ENCODE measurements at places on chromosomes 13 and 19.

DNA sequence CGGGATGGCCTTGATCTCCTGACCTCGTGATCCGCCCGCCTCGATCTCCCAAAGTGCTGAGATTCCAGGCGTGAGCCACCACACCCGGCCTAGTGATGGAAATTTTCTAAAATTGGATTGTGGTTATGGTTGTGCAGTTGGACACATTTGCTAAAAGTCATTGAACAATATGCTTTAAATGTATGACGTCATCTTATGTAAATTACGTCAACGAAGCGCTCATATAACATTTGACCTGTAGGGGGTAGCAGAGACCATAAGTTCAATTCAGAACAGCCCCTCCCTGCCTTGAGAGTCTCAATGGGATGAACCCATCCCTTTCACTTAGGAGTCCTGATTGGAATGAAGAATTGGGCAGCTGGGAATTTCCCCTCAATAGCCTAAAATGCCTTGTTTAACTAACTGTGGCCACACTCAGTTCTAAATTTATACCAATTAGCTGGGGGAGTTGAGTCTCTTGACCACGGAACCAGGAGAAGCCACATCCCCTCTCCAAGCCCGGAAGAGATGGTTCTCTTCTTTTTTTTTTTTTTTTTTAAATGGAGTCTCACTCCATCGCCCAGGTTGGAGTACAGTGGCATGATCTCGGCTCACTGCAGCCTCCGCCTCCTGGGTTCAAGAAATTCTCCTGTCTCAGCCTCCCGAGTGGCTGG is 15.2 kb upstream of the TLE6 start:
- peak; percentile 74 for DNase-seq

- no peak for DNase-seq
Observed at GRCh38 chr13:99868767-99869166, 102.8 kb downstream of the ZIC5 start.

GRCh38 chr19:38170334-38170733 is 53.7 kb downstream of the DPF1 start:
- DNase-seq: no peak

- no peak for DNase-seq
Observed at GRCh38 chr13:79675931-79676660, 195.1 kb downstream of the NDFIP2 start.

- no peak for DNase-seq
Observed at GRCh38 chr19:50739132-50739913, 16.2 kb downstream of the CLEC11A start.

DNA sequence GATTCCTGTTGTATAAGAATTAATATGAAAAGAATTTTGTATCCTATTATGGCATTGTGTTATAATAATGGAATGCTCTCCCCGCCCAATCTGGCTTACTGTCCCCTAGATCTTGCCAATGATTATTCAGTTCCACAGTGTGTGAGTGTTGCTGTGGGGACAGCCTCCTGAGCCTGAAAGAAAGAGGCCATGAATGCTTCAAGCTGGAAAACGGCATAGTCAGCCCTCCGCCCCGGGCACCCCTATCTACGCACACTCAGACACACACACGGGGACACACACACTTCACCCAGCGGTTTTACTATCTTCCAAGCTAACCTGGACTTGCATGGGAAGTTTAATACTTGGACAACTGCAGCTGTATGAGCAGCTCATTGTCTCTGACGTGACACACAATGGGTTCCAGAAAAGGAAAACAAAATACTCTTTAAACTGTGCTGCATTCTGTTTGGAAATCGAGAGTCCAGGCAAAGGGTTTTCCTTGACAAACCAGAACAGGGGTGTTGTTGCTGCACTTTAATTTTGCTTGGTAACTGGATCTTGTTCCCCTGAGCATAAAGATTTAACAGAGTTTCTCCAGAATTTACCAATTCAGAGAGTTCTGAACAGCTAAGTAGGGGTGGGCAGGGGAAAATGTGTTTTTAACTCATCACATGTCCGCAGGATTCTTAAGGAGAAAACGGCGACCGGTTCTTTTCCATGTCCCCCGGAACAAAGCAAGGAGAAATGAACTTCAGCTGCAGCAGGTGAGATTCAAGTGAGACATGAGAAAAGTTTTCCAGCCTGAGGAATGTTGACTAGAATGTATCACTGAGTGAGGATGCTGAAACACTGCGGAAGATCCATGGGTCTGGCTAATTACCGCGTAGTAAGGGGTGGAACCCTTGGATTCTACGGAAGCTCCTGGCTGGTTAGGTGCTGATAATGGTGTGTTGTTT is 472.9 kb downstream of the FOXO1 start:
- no peak for DNase-seq

DNA sequence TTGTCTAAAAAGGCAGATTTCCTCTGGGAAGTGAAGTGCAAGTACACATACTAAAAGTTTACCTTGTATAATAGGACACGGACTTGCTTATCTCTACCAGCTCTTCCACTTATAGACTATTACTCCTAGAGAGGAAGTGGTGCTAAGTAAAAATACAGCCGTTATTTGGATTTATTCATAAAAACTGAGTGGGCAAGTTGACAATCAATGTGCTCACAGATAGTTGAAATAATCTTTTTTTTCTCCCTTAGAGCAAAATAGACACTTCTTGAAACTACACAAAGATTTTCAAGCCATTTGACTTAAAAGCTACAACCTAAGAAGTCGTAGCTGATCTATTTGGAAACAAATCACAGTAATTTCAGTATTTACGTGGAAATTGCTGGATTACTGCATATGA is 2584.7 kb upstream of the PCDH20 start:
- DNase-seq: no peak

DNA sequence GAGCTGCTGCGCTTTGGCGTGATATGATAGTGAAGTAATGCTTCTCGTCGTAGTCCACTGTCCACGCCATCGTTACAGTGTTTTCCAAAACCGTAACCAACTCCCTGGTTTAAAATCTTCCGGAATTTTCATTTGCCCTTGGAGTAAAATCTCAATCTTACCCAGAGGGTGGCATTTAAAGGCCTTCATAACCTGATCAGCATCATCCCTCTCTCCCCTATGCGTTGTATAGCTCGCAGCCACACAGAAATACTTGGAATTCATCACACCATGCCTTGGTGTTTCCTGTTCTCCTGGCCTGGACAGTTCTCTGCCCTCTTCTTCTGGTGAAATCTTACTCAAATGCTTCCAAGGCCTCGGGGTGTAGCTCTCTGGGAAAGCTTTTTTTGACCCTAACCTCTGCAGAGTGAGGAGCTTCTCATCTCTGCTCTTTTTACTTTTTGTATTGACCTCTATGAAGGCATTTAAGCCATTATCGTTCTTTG is 839 bp downstream of the MPHOSPH8 start:
- DNase-seq: peak; percentile 38

- DNase-seq: no peak
Observed at GRCh38 chr19:9885077-9885552, 50.0 kb downstream of the PIN1 start.

DNA sequence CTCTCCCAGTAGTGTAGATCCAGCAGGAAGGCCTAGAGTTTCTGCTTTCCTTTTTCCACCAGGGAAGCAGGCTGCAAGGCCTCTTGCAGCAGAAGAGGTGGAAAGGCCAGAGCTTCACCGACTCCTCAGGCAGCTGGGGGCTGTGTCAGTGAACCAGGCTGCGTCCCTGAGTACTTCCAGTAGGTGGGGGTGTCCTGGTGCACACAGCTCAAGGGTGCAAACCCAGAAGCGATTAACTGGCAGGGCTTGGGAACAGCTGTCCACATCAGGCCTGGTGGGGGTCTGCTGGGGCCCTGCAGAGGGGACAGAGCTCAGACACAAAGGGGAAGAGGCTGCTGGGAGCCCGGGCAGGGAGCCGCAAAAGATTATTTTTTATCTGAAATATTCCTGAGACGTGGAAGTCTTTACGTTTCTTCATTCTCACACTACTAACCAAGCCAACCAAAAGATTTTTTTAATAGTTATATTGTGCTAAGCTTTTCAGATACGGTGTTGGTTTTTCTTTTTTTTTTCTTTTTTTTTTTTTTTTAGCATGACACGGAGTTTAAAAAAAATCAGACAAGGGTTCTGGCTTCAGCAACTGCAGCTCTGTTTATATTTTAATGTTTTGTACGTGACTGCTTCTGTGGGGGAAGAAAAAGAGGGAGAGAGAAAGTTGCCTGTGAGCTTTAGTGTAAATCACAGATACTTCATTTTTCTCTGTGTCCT is 11.0 kb downstream of the TSHZ3 start:
- peak; percentile 19 for DNase-seq

DNA sequence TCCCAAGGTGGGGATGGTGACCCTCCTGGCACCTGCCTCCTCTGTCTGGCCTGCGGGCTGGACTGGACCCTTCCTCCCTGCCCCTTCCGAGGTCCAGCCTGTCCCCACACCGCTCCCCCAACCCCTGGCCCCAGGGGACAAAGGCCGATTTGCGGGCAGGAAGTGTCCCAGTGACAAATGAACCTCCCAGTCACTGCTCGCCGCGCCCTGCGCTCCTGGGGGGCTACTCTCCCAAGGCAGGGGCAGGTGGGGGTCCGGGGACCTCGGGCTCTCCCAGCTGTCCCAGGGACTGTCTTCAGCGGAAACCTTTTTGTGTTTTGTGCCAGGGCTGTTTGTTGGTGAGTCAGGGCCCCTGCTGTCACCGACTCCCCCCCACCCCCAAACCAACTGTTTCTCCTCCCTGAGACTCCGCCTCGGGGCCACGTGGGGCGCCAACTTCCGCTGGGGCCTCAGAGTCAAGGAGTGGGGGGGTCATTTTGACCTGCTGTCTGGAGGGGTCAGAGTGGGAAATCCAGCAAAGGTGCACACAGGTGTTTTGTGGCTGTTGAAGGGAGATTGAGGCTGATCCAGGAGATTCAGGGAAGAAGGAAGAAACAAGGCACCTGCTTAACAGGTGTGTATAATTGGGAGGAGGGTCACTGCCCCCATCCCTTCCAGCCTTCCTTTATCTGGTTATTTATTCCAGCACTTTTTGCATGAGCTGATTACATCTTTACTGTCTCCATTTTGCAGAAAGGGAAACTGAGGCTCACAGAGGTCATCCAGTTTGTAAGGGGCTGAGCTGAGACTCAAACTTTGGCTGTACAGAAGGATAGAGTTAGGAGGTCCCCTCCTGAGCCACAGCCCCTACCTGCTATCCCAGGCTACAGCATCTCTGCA is 831 bp downstream of the PGPEP1 start:
- DNase-seq: no peak

DNA sequence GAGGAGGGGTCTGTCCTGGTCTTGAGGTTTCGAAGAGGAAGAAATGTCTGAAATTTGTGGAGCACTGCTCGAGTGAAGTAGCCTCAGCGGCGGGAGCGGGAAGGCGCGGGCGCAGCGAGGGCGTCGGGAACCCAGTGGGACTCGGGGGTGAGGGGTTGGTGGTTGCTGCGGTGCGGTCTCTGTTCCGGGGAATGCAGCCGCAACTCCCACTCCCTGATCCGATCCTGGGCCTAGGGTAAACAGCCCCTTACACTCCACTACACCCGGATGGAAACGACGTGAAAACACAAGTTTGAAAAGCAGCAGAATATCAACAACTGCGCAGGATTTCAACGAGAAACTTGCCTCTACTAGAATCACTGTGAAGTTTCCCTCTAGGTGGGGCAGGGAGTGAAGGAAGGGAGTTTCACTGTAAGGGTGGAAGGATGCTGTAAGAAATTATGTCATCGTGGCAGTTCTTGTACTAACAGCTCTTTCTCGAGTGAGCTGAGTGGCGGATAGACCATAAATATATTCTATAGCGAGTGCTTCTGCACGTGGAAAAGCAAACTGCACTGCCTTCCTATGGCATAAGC is 2.0 kb upstream of the KLF12 start:
- peak; percentile 54 for DNase-seq

DNA sequence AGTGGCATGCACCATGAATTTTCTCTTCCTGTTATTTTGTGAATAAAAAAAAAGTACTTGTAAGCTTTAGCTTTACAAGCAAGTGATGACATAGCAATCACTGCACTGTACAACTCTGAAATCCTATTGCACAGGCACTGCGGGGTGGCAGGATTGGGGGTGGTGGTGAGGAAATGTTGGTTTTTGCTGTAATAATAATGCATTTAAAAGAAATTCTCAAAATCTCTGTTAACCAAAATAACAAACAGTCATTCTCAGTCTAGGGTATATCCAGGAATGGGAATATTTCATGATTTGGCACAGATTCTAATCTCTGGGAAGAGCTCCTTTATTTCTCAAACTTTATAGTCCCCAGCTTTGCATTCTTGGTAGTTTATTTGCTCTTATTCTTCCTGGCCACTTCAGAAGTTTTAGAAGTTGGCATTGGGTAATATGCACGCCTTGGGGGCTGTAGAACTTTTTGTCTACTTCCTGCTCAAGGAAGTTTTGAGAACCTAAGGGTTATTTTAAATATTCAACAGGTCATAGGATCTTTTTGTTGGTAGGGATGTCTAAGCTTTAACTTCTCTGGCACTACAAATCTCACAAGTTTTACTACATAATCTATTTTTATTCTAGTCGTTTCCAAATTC is 353.0 kb upstream of the KLF12 start:
- DNase-seq: no peak

- no peak for DNase-seq
Observed at GRCh38 chr19:33505148-33505547, 16.4 kb downstream of the PEPD start.

DNA sequence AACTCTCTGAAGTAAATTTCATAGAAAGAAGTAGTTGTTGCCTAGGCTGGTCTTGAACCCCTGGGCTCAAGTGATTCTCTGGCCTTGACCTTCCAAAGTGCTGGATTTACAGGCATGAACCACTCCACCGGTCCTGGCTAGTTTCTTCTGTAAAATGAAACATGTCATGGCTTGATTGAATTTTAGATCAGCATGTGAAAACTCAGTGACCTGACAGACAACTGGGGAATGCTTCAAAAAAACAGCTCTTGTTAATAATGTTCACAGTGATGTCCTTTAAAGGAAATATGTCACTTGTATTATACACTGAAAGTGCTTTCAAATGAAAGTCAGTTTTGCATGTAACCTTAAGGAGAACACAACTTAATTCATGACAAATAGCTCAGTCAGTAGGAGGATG is 118.2 kb downstream of the KLF5 start:
- DNase-seq: no peak

DNA sequence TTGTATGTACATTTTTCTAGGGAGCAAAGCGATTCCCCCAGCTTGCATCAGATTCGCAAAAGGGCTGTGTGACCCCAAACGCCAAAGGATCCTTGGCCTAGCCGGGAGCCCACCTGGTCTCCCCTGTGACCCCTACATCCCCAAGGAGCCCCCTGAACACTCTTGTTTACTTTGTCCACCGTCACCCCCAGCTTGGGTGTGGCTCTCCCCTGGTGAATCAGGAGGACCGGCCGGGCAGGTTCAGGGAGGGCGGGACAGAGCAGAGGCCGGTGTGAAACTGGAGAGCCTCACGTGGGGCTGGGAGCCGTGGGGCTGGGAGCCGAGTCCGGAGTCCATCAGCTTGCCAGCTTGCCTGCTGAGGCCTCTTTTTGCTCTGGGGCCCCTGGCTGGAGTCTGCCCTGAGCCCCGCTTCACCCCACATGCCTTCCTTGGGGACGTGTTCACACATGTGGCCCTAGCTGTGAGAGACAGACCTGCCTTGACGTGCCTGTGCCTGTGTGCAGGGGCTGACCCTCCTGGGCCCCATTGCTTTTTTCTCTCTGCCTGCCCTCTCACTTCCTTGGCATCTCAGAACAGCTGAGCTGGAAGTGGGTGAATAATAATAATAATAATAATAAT is 2.0 kb downstream of the ITPKC start:
- peak; percentile 65 for DNase-seq

- DNase-seq: peak; percentile 1
Observed at GRCh38 chr13:104984296-104984818, 1551.1 kb downstream of the EFNB2 start.
